ENCODE measurements at places on chromosomes 6 and 20.

DNA sequence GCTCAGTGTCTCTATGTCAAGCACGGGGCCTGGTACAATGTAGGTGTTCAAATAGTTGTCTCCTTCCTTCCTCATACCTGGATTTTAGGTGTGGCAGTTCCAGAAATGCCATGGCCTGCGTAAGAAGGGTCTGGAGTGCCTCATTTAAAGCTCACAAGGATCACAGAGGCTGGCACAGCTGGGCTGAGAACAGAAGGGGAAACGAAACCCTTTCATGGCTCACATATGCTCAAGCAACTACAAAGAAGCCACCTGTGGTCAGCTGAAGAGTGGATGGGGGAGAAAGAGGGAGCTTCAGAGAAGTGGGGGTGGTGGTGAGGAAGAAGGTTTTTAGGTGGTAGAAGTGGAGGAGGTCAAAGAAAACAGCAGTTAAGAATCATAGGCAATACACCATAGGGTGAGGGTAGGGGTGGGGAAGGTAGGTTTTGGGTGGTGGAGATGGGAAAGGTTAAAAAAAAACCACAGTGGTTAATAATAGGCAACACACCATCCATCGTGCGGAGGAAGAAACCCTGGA, 17.0 kb upstream of the TOP1 start:
- DNase-seq = peak; percentile 79

GRCh38 chr6:119533603-119534279, 184.2 kb upstream of the MAN1A1 start:
- DNase-seq = no peak

GRCh38 chr6:108361312-108361932, 66.6 kb downstream of the AFG1L start:
- no peak for DNase-seq

DNA sequence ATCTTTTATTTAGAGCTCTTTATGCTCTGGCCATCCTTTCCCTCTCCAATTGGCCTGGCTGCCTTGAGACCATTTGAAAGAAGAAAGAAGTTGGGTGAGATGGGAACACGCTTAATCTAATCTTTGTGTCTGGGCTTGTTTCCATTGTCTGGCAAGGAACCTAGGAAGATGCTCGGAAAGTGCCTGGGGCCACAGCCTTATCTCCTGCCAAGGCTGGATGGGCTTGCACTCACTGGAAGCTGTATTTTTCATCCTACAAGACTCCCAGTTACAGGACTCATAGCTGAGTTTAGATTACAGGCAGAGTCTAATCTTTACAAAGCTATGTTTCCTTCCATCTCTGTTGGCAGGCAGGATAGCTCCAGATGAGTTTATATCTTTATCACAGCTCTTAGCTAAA, 33.1 kb upstream of the CDYL start:
- no peak for DNase-seq

DNA sequence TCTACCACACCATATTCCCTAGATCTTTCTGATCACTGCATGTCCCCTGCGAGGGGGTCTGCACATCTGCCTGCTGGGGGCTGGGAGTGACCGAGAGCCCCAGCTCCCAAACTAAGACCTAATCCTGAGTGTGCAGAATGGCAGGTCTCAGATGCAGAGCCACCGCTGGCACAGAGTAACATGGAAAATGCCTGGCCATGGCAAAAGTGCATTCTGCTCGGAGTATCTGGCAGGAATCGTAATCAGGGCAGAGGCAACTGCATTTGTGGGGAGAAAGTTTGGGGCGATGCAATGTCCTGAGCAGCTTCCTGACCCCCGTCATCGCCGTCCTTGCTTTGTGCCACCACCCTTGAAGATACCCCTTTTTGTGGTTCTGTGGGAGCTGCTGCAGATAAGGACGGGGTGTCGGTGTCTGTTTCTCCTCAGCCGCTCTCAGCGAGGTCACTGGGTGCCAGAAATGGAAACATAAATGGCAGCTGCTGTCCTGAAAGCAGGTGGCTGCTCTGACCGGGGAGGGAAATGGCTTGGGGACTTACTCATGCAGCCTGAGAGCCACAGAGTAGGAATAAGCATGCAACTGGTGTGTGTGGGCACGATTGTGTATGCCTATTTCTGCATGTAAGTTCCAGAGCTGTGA, 157.9 kb downstream of the LY86 start:
- DNase-seq = no peak

GRCh38 chr6:137357263-137357947, 136.8 kb downstream of the OLIG3 start:
- no peak for DNase-seq

DNA sequence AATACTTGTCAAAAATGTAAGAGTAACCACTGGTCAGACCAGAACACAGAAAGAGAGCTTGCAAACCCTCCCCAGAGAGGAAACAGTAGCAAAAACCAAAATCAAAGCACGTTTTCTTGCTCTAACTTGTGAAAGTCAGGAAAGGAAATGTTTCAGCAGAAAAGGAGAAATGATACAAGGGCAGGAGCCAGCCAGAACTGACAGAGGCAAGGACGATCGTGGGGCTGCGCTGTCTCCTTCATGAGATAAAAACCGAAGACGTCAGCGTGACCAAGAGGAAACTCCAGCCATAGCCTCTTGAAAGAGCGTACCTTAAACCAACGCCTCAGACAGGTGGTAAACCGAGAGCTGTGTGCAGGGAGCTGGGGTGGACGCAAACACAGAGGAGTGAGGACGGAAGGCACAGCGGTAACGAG, 27.5 kb downstream of the LAMA5 start:
- DNase-seq = peak; percentile 83

DNA sequence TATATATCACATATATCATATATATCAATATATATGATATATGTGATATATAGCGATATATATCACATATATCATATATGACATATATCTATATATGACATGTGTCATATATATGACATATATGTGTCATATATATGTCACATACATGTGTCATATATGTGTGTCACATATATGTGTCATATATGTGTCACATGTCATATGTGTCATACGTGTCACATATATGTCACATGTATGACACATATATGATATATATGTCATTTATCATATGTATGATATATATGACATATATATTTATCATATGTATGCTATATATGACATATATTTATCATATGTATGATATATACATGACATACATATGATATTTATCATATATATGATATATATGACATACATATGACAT, 27.6 kb upstream of the ZNF292 start:
- no peak for DNase-seq

DNA sequence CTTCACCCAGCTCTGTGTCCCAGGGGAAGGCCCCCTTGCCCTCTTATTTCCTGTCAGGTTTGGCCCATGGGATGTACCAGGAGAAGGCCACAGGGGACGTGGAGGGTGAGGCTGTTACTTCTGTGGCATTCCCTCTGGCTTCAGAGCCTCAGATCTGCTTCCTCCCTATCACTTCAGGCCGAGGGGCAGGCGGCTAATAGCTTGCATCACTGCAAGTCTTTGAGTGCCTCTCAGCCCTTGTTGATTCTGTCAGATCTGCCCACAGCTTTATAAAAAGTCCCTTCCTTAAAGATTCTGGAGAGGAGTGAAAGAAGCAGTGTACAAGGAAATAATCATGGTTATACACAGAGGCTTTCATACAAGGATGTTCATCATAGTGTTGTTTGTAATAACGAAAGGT, 86.9 kb downstream of the LRFN2 start:
- DNase-seq = no peak

GRCh38 chr6:146949425-146949824, 254.8 kb upstream of the STXBP5 start:
- no peak for DNase-seq

DNA sequence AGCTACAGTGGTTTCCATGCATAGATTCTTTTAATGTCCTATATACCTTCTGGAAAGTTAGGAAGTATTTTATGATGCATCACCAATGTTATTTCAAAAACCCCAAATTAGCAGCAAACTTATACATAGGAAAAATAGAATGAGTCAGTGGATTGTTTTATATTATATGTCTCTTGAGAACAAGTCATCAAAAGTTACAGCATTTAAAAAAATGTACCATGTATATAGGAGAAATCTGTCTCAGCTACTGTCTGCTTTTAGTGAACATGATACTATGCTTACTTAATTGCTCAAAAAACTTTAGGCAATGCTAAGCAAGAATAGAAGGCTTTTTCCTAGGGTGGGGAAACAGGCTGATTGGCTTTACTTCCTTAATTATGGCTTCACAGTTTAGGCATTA, 365.3 kb downstream of the SAMD5 start:
- DNase-seq = no peak

- no peak for DNase-seq
These were observed 19.2 kb upstream of the PTGIS start for GRCh38 chr20:49587111-49587570.

GRCh38 chr20:58891718-58892140, 39.2 kb downstream of the GNAS start:
- DNase-seq = peak; percentile 40

DNA sequence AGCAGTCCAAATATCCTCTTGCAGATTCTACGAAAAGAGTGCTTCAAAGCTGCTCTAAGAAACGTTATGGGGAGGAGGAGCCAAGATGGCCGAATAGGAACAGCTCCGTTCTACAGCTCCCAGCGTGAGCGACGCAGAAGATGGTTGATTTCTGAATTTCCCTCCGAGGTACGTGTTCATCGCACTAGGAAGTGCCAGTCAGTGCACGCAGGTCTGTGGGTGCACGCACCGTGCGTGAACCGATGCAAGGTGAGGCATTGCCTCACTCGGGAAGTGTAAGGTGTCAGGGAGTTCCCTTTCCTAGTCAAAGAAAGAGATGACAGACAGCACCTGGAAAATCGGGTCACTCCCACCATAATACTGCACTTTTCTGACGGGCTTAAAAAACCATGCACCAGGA, 272.1 kb upstream of the DEFB115 start:
- no peak for DNase-seq

DNA sequence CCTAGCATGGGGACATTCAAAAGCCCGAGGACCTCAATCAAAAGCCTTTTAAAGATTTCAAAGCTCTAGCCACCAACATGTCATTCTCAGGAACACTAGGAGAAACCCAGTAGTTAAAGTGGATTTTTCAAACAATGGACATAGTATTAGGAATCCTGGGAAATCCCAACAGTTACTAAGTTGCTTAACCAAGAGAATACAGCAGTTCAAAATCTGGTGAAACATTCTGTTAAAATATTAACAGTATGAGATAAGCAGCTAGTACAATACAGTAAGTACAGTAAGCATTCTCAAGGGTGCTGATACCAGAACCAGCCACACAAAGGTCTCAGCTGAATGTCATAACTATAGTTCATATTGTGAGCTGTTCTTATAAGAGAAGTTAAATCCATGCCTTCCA, 68.6 kb downstream of the CDK19 start:
- no peak for DNase-seq

DNA sequence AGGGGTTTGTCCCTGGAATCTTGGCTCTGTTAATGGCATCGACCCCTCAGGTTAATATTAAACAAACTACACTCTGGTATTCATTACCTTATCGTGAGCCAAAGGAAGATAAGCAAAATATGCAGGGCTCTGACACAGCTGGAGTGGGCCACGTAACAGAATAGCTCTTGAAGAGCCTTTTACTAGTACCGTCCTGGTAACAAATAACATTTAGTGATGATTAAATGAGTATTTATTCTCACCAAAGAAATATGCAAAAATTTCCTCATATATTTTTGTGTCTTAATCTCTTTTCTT, 20.1 kb upstream of the UTRN start:
- DNase-seq = no peak

GRCh38 chr20:13659288-13659687, 20.6 kb upstream of the TASP1 start:
- DNase-seq = peak; percentile 74

Measured in naive B cell (primary cell).